ENCODE measurements at places on chromosomes 11 and 22.

- DNase-seq = no peak
Measured at GRCh38 chr11:102108734-102109440, 1.4 kb upstream of the YAP1 start.

- peak; percentile 78 for DNase-seq
Measured at GRCh38 chr22:30754971-30755758, 60.5 kb downstream of the OSBP2 start.

GRCh38 chr11:102302241-102302640, 15.0 kb upstream of the BIRC3 start:
- DNase-seq = no peak

DNA sequence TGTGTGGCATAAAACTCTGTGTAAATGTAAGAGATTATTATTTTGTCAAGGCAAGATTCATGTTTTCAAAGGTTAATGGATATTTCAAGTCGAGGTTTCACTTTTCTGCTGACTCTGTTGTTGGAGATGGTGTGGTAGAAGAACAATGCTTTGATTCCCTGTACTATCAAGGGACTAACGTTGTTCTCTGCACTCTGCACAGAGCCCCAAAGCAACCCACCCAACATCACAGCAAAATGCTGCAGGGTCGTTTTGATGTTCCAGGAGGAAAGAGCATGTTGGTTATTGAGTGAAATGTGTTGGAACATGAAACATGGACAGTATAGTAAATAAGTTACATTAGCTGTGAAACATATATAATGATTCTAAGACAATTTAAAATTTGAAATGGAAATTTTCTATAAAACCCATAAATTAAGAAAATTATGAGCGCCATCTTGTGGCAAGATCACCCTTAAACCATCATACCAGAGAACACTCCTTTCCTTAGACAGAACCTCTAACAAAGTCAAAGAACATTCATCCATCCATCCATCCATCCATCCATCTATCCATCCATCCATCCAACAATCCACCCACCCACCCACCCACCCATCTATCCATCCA, 164.4 kb upstream of the ZBED5 start:
- no peak for DNase-seq

DNA sequence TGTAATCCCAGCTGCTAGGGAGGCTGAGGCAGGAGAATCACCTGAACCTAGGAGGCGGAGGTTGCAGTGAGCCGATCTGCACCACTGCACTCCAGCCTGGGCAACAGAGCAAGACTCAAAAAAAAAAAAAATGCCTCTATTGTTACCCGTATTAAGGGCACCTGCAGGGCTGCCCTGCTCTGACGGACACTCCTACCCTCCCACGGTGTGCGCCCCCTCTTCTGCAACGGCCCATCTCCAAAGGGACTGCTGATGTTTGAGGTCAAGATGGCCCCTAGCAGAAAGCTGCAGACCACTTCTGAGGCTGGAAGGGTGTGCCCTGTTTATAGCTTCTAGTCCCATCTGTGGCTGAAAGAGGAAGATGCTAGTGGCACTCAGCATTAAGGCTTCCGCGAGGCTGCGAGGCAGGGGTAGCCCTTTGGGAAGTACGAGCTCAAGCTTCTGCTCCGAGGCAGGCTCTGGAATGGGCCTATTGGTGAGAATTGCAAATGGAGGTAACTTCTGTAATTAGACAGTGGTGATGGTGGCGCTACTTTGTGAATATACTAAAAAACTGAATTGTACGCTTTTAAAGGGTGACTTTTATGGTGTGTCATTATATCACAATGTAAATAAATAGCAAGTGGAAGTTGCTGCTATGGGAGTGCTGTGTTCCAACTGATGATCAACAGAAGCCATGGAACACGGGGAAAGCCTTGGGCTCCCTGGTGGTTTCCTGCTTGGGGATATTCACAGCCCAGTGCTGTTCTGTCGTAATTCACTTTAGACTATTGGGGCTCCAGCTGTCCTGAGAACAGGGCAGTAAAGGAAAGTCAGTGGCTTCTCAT, 24.3 kb downstream of the ARFGAP2 start:
- DNase-seq = no peak

GRCh38 chr11:70097783-70098563, 19.9 kb downstream of the ANO1 start:
- no peak for DNase-seq

- peak; percentile 22 for DNase-seq
Measured at GRCh38 chr11:118156531-118157185, 4.0 kb upstream of the SCN4B start.

- no peak for DNase-seq
Measured at GRCh38 chr11:17954395-17955252, 58.2 kb downstream of the SERGEF start.

- DNase-seq = no peak
Measured at GRCh38 chr22:37184816-37185541, 3.1 kb downstream of the C1QTNF6 start.

- DNase-seq = no peak
Measured at GRCh38 chr11:118081241-118081958, 4.5 kb downstream of the TMPRSS4 start.

- no peak for DNase-seq
Measured at GRCh38 chr11:3939211-3939610, 83.7 kb downstream of the STIM1 start.

- DNase-seq = peak; percentile 81
Measured at GRCh38 chr11:2892215-2892966, 6.8 kb upstream of the CDKN1C start.

DNA sequence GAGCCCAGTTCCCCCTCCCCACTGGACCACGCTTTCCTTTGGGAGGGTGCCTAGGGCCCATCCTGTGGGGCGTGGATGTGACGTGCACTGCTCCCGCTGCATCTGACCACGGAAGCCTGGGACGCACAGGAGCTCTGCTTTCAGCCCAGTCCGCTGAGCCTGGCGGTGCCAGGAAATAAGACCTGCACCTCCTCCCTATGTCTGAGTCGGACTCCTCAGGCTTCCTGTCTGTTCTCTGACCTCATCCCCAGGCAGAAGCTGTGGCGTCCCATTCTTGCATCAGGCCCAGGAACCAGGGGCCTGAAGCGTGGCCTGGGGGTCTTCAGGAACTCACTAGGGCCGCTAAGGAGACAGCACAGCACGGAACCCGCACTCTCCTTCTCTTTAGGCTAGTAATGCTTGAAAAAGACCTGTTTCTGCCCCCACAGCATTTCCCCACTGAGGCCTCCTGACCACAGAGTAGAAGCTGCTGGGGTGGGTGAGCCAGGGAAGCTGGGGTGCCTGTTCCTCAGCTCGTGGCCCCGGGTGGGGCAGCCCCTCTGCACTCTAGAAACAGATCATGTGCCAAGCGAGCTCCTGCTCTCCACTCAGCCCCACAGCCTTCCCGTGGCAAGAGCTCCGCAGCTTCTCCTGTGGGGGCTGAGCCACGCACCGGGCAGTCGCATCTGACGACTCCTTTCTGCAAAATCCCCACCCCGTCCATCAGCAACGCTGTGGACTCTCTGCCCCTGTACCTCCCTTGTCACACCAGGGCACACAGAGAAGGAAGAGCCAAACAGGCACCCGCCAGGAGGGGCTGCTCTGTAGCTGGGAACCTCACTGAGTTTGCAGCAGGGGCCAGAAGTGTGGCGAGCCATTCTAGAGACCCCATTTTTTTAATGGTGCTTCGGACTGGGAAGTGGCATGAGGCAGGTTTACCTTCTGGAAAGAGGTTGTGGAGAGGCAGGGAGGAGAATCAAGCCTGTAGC, 22.6 kb downstream of the MOV10L1 start:
- DNase-seq = no peak

GRCh38 chr11:124762624-124763155, 600 bp upstream of the ESAM start:
- peak; percentile 56 for DNase-seq

- no peak for DNase-seq
Measured at GRCh38 chr11:130261571-130261970, 53.1 kb downstream of the ZBTB44 start.

- no peak for DNase-seq
Measured at GRCh38 chr11:60974726-60975125, 3.2 kb downstream of the CD6 start.

DNA sequence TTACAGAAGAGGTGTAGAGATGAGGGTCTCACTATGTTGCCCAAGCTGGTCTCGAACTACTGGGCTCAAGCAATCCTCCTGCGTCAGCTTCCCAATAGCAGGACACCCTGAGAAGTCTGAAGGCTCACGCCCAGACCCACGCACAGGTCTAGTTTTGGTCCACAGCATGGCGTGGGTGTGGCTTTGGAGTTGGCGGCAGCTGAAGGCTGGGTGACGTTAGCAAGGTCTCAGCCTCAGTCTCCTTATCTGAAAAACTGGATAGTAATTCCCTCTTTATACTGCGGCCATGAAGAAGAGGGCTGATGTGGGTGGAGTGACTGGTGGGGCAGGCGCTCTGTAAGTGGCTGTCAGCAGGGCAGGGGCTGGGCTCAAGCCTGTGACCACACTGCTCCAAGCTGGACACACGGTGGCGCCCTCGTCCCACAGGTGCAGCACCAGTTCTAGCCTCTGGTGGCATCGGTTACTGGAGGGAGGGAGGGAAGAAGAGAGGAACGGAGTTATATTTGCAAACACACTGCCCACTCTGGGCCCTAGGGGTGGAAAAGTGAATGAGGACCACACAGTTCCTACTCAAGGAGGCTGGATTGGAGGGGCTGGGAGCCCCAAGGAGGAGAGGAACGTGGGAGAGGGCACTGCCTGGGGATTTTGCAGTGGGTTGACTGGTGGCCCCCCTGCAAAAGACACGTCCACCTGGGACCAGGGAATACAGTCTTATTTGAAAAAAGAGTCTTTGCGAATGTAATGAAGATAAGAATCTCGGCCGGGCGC, 19.6 kb upstream of the CARD10 start:
- DNase-seq = peak; percentile 99

DNA sequence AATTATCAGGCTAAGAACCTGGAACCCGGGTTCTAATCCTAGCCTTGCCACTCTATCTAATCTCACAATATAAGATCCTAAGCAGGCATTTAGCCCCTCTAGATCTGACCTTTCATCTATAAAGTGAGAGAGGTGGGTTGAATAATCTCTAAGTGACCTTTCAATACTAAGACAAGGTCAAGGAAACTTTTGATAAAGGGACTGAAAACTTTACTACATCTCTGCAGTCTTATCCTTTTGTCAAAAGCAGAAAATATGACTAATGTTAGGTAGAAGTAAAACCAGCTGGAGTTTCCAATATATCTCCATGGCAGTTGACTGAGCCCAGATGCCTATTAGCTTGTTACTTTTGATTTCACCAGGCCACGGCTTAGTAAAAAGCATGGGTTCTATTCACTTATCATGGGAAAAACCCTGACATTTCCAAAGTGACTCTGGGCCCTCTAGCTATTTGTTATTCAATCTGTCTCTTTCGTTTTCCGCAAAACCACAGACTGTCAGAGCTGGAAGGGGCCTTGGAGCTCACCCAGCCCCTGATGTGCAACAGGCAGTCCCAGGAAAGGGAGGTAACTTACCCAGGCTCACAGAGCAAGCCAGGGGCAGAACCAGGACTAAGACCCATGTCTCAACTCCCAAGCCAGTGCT, 75.8 kb downstream of the RAB30 start:
- no peak for DNase-seq

DNA sequence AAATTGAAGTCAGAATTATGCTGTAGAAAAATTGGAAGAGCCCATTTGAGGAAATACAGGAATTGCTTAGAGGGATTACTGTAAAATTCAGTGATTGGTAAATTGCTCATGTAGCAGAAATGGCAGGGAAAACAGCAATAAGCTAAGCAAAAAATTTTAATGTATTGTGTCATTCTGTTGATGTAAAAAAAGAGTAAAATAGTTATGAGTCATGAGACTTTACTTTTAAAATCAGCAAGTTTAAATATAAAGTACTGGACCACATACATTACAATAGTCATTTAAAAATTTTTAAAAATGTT, 10.4 kb downstream of the PDHX start:
- no peak for DNase-seq

GRCh38 chr22:26095256-26095956, 73.9 kb upstream of the SEZ6L start:
- no peak for DNase-seq

GRCh38 chr11:115916608-115917007, 412.4 kb upstream of the CADM1 start:
- DNase-seq = no peak

- DNase-seq = no peak
Measured at GRCh38 chr22:49907807-49908206, 10.4 kb downstream of the ALG12 start.

DNA sequence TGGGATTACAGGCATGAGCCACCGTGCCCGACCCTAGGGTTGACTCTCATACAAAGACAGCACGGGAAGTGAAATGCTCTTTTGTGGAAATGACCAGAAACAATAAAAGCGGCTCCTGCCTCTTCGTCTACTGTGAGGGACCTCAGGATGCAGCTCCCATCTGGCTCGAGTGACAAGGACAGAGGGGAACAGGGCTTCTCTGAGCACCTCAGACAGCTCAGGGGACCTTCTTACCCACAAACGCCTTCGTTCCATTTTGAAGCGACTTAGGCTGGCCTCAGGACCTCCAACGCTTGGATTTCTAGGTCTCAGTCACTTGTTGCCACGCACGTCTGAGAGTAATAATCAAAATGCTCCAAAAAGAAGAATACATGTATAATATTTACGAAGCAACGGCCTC, 2.5 kb downstream of the PRAME start:
- DNase-seq = no peak

DNA sequence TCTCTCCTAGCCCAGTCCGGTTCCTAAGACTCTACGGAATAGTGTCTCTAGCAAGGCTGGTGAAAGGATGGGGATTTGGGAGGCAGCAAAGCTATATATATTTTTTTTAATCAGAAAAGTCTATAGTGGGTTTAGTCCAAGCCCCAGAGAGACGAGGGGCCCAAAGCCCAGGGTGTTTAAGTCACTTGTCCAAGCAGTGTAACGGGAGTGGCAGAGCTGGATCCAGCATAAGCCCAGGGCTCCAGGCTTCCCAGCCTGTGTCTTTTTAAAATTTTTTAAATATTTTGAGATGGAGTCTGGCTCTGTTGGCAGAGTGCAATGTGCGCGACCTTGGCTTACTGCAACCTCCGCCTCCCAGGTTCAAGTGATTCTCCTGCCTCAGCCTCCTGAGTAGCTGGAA, 6.8 kb downstream of the GRIK4 start:
- no peak for DNase-seq

DNA sequence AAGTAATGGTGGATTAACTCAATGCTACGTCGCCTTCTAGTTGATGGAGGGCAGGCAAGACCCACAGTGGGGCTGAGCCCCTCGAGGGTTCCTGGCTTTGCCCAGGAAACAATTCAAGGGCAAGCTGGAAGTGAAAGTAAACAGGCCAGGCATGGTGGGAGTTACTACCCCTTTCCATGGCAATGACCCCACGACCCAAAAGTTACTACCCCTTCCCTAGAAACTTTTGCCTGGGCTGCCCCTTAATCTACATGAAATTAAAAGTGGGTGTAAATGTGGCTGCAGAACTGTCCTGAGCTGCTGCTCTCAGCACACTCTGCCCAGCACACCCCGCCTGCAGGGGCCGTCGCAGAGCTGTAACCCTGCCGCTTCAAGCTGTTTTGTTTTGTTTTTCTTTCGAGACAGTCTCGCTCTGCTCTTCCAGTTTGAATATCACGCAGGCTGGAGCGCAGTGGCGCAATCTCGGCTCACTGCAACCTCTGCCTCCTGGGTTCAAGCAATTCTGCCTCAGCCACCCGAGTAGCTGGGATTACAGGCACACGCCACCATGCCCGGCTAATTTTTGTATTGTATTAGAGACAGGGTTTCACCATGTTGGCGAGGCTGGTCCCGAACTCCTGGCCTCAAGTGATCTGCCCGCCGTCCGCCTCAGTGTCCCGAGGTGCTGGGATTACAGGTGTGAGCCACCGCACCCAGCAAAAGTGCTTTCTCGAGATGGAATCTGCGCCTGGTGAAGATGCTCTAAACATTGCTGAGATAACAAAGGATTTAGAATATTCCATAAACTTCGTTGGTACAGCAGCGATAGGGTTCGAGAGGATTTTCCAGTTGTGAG, 5.9 kb upstream of the RNH1 start:
- no peak for DNase-seq

GRCh38 chr11:124763156-124763947, 1.3 kb upstream of the ESAM start:
- DNase-seq = peak; percentile 78
